Psoas muscle (tissue), 8 donors: ENCODE measurements at places on chromosomes 2 and 18.

DNA sequence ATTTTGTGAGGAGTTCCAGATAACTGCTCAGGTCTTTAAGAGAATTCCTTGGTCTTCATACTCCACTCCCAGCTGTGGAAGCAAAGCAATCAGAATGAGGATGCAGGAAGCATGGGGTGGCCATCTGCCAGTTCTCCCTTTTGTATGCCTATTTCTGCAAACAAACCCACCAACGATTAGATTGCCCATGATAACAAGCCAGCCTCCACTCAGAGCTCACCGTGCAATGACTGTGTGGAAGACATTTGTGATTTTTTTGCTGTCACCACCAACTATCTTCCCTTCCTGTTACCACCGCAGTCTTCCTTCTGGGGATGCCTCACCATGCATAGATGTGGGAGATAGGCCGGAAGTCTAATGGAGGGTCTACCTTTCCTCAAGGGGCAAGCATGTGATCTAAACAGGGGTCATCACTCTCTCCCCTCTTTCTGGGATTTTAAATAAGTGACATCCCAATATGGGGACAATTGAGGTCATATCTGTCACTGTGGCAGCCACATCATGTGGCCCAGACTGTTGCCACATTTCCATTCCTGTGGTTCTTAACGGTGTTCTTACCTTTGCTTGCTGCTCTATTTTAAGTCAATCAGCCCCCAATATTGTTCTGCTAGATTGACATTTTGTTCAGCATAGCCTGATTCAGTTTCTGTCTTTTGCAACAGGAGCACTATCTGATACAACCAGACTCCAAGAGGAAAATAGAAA lies 4.4 kb downstream of the AFF3 start:
- H3K27me3 ChIP-seq, result peaks cover 3% of the 10 kb centered on the region
- no peak overlapping the region for H3K27ac ChIP-seq
- DNase-seq, result no peak
- H3K36me3 ChIP-seq, result no peaks in the 10 kb centered on the region
- H3K4me3 ChIP-seq, result no peak overlapping the region

GRCh38 chr2:42430188-42430587 lies 63.6 kb downstream of the KCNG3 start:
- no peaks in the 10 kb centered on the region for H3K4me1 ChIP-seq
- DNase-seq, result no peak
- no peak overlapping the region for H3K27ac ChIP-seq
- H3K27me3 ChIP-seq, result no peaks in the 10 kb centered on the region
- no peak overlapping the region for H3K4me3 ChIP-seq

GRCh38 chr18:63306819-63307550 lies 12.6 kb downstream of the BCL2 start:
- peak overlapping the region; percentile 51 for H3K27ac ChIP-seq
- H3K4me1 ChIP-seq, result peaks cover 39% of the 10 kb centered on the region
- no peak overlapping the region for H3K4me3 ChIP-seq
- no peaks in the 10 kb centered on the region for H3K36me3 ChIP-seq
- H3K27me3 ChIP-seq, result no peaks in the 10 kb centered on the region
- no peak for DNase-seq

DNA sequence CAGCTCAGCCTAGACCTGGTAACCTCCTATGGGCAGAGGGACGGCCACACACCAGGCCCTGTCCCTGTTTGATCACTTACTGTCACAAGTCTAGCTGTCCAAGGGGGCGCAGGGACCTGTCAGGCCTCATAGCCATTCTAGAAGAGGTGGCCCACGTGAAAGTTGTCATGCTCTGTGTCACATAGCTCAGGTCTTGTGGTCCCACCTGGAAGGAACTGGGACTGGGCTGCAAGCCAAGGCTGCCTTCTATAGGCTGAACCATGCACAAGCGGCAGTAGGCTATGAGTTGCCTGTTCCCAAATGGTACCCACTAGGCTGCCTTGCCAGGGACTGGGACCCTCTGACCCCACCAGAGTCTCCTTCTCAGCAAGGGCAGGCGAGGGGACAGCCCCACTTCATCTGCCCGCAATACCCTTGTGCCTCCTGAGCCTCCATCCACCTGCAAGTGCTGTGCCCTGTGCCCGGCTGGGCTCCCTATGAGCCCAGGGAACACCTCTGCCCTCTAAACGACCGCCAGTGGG lies 177.5 kb downstream of the ANAPC1 start:
- no peaks in the 10 kb centered on the region for H3K27me3 ChIP-seq
- H3K4me3 ChIP-seq, result no peak overlapping the region
- peak overlapping the region; percentile 69 for H3K27ac ChIP-seq
- DNase-seq, result no peak

- H3K27ac ChIP-seq, result no peak overlapping the region
- no peaks in the 10 kb centered on the region for H3K36me3 ChIP-seq
- no peak overlapping the region for H3K4me3 ChIP-seq
These were observed 4.7 kb upstream of the STAMBP start for GRCh38 chr2:73823916-73824523.

- H3K4me1 ChIP-seq, result no peaks in the 10 kb centered on the region
- no peak overlapping the region for H3K4me3 ChIP-seq
- H3K27me3 ChIP-seq, result no peaks in the 10 kb centered on the region
- H3K36me3 ChIP-seq, result peaks cover 10% of the 10 kb centered on the region
- DNase-seq, result no peak
- H3K27ac ChIP-seq, result no peak overlapping the region
These were observed 123.2 kb downstream of the OLA1 start for GRCh38 chr2:174125090-174125489.

GRCh38 chr2:234514099-234514498 lies 17.2 kb upstream of the ARL4C start:
- no peaks in the 10 kb centered on the region for H3K36me3 ChIP-seq
- no peak for DNase-seq
- no peaks in the 10 kb centered on the region for H3K27me3 ChIP-seq
- H3K4me3 ChIP-seq, result no peak overlapping the region
- no peak overlapping the region for H3K27ac ChIP-seq

DNA sequence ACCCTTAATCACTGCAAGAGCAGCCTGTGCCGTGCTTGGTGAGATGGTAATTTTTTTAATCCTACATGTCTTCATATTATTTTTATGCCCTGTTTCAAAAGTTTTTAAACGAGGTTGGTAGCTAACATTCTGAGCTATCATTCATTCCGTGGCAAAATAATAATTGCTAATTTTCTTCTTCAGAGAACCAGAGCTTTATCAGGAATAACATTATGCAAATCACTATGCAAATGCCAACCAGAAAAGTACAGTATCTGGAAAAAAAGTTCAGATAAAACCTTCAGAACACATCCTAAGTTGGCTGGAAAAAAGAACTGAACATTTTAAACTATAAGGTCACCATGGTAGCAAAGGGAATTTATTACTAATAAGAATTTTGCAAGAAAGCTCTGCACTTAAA lies 165.1 kb upstream of the NABP1 start:
- H3K27me3 ChIP-seq, result no peaks in the 10 kb centered on the region
- no peak overlapping the region for H3K27ac ChIP-seq
- no peak overlapping the region for H3K4me3 ChIP-seq
- no peaks in the 10 kb centered on the region for H3K36me3 ChIP-seq
- no peak for DNase-seq
